ENCODE measurements at places on chromosomes 1 and 21.

DNA sequence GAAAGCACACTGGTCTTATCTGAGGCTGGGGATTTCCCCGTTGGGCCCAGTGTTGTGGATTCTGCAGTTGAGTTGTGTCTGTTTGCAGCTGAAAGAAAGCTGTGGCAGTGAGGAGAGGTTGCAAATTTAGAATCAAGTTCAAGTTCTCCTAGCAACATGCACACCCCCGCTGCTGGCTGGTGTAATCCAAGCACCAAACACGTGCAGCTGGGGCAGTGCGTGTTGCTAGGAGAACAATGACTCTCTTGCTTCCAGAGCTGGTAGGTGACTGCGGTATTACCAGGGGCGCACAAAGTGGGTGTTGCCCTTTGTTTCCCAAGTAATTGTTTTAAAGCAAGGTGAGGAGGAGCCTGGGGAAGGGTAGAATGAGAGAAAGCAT, 91.5 kb downstream of the IER5 start:
- DNase-seq = peak; percentile 59

- no peak for DNase-seq
These were observed 274.1 kb downstream of the FOXD2 start for GRCh38 chr1:47711848-47712492.

DNA sequence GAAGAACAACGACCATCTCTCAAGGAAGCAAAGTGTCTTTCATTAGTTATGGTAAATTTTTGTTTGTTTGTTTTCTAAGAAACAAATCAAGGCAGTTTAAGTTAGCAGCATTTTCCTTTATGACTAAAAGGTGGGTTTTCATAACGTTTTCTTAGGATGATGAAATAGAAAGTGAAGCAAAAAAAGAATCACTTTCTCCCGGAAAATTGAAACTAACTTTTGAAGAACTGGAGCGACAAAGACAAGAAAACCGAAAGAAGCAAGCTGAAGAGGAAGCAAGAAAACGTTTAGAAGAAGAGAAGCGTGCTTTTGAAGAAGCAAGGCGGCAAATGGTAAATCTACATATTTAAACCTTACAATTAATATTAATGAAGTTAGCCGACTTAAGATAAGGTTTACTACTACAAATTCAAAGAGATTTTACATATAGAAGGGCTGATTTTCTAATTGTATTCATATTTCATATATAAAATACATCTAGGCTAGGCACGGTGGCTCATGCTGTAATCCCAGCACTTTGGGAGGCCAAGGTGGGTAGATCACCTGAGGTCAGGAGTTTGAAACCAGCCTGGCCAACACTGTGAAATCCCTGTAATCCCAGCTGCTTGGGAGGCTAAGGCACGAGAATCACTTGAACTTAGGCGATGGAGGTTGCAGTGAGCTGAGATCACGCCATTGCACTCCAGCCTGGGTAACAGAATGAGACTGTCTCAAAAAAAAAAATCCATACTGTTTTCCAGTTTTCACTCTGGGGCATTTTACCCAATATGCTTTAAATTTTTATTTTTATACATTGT, 38.3 kb downstream of the NEXN start:
- no peak for DNase-seq

GRCh38 chr1:41286486-41286885, 44.4 kb upstream of the SCMH1 start:
- DNase-seq = no peak

- no peak for DNase-seq
These were observed 1.6 kb downstream of the CCDC163 start for GRCh38 chr1:45498279-45498678.

DNA sequence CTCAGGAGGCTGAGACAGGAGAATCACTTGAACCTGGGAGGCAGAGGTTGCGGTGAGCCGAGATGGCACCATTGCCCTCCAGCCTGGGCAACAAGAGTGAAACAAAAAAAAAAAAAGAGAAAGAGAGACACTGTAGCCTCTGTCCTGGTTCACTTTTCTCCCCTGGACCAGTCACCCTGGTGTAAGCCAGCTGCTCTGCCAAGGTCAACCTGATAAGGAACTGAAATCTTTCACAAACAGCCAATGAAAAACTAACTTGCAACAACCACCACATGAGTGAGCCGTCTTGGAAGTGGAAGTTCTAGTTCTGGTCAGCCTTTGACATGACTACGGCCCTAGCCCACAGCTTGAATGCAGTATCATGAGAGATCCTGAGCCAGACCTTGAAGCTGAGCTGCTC, 36.8 kb upstream of the CXADR start:
- peak; percentile 24 for DNase-seq

DNA sequence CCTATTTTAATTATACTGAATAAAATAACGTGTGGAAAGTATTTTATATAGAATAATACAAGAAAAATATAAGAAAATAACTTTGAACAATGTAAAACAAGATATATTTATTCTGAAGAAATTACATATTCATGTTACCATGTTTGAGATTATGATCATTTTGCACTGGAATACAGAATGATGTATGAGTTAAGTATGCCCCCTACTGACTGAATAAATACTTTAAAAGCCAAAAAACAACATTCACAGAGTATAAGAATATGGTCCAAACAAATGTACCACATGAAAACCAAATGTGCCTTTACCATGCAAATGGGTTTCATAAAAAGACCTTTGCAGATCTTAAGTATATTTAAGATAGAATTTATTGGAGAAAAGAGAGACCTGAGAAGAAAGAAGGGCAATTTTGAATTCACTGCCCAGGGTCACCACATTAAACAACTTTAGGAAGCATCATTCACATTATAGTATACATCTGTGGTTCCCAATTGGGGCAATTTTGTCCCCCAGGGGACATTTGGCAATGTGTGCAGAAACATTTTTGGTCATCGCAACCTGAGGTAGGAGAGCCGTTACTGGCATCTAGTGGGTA, 136.6 kb upstream of the GFI1 start:
- DNase-seq = peak; percentile 30

- DNase-seq = no peak
These were observed 100.2 kb upstream of the COG2 start for GRCh38 chr1:230542054-230542453.

All from fibroblast of the aortic adventitia (primary cell).